ENCODE measurements at places on chromosomes 16 and 17. TPM values are rescaled to one million over a fixed set of nuclear protein-coding genes. Genes with fewer than 3 reads are reported as not detected.

The GRB2 gene
- 161 TPM for total RNA-seq

The RGS11 gene
- not detected for total RNA-seq

The CD300E gene
- total RNA-seq = not detected

The MT1G gene
- total RNA-seq = 35.8 TPM

The TPSG1 gene
- total RNA-seq = not detected
